ENCODE measurements at places on chromosomes 3 and 15.
A peak's percentile ranks its signal among the peaks of the same experiment; 100 is the strongest.

- peak; percentile 58 for DNase-seq
Measured at GRCh38 chr15:48472756-48473155, 141.5 kb downstream of the DUT start.

GRCh38 chr3:183802989-183803388, 22.4 kb downstream of the MAP6D1 start:
- DNase-seq, result no peak

DNA sequence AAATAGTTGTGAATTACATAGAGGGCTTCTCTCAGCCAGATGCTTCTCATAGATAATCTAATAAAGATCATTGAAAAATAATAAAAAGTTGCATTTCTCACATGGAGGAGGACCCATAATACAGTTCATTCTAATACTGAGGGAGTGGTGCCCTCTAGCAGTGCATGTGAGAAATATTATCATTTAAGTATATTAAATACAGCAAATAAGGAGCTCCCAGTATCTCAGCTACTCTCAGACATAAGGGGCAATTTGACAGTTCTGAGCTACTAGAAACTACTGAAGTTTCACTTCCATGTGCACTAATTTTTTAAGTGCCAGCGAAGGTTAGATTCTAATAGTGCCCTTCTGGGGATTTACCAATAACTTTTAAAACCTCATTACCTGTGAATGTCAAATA, 188.3 kb downstream of the IL5RA start:
- DNase-seq, result no peak

- peak; percentile 90 for DNase-seq
Measured at GRCh38 chr15:89888214-89888804, 5.5 kb downstream of the AP3S2 start.

Measured in IMR-90 (cell line).